Activated CD8-positive, alpha-beta memory T cell treated with anti-CD3 and anti-CD28 coated beads for 36 hours (primary cell): ENCODE measurements at places on chromosomes 5 and 9. TPM values are rescaled to one million over a fixed set of nuclear protein-coding genes. Genes with fewer than 3 reads are reported as not detected.

Gene PCDHGA4
- total RNA-seq: 0.15 TPM

Gene CCL27
- 0.44 TPM for total RNA-seq

Gene SPINK13
- not detected for total RNA-seq

Gene MARCHF11
- total RNA-seq: not detected

Gene MYO10
- total RNA-seq: not detected

Gene FCN2
- total RNA-seq: not detected

Gene EXOSC3
- 121 TPM for total RNA-seq

Gene TSLP
- total RNA-seq: 0.51 TPM

Gene GDA
- not detected for total RNA-seq

Gene CDC25C
- 6.2 TPM for total RNA-seq

Gene LCN12
- 0.73 TPM for total RNA-seq

Gene IL3
- 68.7 TPM for total RNA-seq

Gene PLCXD3
- total RNA-seq: not detected

Gene MEGF10
- not detected for total RNA-seq

Gene MARCHF3
- total RNA-seq: 2.6 TPM

Gene SPINK7
- not detected for total RNA-seq

Gene CDKN2B
- total RNA-seq: 0.04 TPM

Gene DCTN3
- total RNA-seq: 71.8 TPM

Gene IL4
- total RNA-seq: 2.0 TPM

Gene DNAI1
- total RNA-seq: not detected

Gene PHF24
- total RNA-seq: not detected

Gene PCDHGA7
- 0.06 TPM for total RNA-seq

Gene SOX30
- total RNA-seq: 0.29 TPM

Gene BARHL1
- not detected for total RNA-seq

Gene PCDHA1
- not detected for total RNA-seq

Gene DRD1
- not detected for total RNA-seq

Gene ZNF483
- total RNA-seq: 2.1 TPM

Gene GADD45G
- total RNA-seq: 3.8 TPM

Gene BRD3OS
- 16.7 TPM for total RNA-seq

Gene VCP
- total RNA-seq: 315 TPM

Gene KIF4B
- total RNA-seq: not detected

Gene PCDHGC5
- not detected for total RNA-seq

Gene PBX3
- total RNA-seq: 14.7 TPM

Gene MYORG
- total RNA-seq: 3.3 TPM

Gene IL5
- 17.6 TPM for total RNA-seq

Gene LIX1
- not detected for total RNA-seq

Gene ELAVL2
- total RNA-seq: not detected

Gene MYOT
- not detected for total RNA-seq

Gene SLC6A18
- total RNA-seq: not detected

Gene PNPLA7
- 3.4 TPM for total RNA-seq

Gene CYLC2
- total RNA-seq: not detected

Gene PCDHA6
- not detected for total RNA-seq

Gene AFAP1L1
- 0.08 TPM for total RNA-seq
